ENCODE measurements at places on chromosomes 12 and 14. TPM values are rescaled to one million over a fixed set of nuclear protein-coding genes. Genes with fewer than 3 reads are reported as not detected.
A peak's percentile ranks its signal among the peaks of the same experiment; 100 is the strongest.

GRCh38 chr14:74349757-74350156 is 1.5 kb downstream of the VRTN start:
- peaks cover 12% of the 10 kb centered on the region for H3K4me1 ChIP-seq
- no peak overlapping the region for H3K4me3 ChIP-seq
- H3K27ac ChIP-seq = no peak overlapping the region
- DNase-seq = peak; percentile 66

DNA sequence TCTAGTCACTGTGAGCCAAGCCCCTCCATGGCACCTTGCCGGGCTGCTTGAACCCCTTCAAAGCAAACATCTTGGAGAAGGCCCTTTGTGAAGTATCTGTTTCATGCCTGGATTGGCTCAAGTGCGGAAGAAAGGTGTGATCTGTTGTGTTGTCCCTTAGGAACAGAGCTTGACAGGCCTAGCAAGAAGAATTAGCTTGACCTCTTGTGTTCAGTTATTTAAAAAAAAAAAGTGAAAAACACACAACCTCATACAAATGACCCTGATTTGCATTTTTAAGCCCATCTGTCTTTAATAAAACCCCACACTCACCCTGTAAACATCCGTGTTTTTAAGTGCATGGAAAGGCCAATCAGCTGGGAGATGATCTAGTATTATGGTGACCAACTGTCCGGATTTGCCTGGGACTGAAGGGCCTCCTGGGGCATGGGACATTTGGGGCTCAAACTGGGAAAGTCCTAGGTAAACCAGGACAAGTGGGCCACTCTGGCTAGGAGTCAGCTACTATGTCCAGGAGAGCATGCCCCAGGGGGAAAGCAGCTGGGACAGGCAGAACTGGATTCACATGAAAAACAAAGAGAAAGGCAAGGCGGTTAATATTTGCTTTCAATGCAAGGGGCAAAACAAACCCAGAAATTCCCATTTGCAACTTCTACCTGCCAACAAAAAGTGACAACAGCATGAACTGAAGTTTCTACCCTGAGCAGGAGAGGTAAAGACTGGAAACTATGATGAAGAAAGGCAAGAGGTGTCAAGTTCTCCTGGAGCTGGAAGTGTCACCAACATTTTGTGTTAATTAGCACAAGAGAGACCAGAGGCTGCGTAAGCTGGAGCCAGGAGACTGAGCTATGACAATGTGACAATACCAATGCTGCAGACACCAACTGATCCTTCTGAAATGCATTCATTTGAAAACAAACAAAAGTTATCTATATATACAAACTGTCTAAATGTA is 78.6 kb downstream of the CLMN start:
- no peaks in the 10 kb centered on the region for H3K27me3 ChIP-seq
- no peak overlapping the region for H3K4me3 ChIP-seq
- H3K36me3 ChIP-seq = no peaks in the 10 kb centered on the region

- peak; percentile 39 for DNase-seq
- no peaks in the 10 kb centered on the region for H3K27me3 ChIP-seq
- no peaks in the 10 kb centered on the region for H3K36me3 ChIP-seq
- H3K4me3 ChIP-seq = no peak overlapping the region
Observed at GRCh38 chr12:92224685-92225331, 79.2 kb upstream of the BTG1 start.

DNA sequence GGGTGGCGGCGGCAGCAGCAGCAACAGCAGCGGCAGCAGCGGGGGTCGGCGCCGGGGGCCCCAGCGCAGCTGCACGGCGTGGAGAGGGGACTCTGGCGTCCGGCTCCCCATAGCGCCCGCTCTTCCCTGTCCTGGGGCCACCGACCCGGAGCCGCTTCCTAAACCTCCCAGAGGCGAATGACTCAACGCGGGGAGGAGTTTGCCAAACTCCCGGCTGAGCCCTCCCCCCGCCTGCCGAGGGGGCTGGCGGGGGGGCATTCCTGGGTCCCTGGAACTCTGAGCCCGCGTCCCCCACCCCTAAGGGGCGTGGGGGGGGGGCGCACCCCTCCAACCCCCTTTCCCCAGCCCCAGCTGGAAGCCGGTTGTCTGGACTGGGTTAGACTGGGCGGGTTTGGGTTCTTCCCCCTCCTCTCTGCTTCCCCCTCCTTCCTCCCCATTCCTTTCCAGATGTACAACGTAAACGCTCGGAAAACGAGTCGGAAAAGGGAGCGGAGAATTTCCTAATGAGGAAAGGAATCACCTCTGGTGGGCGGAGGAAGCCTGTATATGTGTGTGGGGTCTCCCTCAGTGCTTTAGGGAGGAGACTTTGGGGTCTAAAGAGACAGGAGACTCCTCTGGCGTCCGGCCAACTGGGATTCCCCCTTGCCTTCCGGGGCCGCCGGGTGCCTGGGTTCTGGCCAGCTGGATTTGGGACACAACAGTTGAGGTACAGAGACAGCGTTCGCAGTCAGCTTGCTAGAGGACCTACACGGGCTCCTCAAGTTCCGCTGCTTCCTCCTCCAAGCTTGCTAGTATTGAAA is at the start of gene ITGA5:
TSS of gene ITGA5 (minus strand) at position 179 of the 800 bp plus-strand sequence. CDS start at position 111, 68 bp downstream.
- peak; percentile 84 for DNase-seq
- no peaks in the 10 kb centered on the region for H3K27me3 ChIP-seq
- no peaks in the 10 kb centered on the region for H3K36me3 ChIP-seq
- peaks cover 48% of the 10 kb centered on the region for H3K4me1 ChIP-seq
- peak within 1 kb of the TSS; percentile 82 for H3K4me3 ChIP-seq
- H3K27ac ChIP-seq = peak within 1 kb of the TSS; percentile 91

DNA sequence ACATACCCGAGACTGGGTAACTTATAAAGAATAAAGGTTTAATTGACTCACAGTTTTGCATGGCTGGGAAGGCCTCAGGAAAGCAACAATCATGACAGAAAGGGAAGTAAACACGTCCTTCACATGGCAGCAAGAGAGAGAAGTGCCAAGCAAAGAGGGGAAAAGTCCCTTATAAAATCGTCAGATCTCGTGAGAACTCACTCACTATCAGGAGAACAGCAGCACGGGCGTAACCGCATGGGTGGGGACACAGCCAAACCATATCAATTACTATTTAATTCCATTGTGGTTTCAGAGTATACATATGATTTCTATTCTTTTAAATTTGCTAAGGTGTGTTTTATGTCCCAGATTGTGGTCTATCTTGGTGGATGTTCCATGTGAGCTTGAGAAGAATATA is 117.9 kb downstream of the SCAF11 start:
- no peaks in the 10 kb centered on the region for H3K27me3 ChIP-seq
- peaks cover 82% of the 10 kb centered on the region for H3K36me3 ChIP-seq
- no peak overlapping the region for H3K27ac ChIP-seq
- DNase-seq = no peak
- H3K4me3 ChIP-seq = no peak overlapping the region
- no peaks in the 10 kb centered on the region for H3K4me1 ChIP-seq

DNA sequence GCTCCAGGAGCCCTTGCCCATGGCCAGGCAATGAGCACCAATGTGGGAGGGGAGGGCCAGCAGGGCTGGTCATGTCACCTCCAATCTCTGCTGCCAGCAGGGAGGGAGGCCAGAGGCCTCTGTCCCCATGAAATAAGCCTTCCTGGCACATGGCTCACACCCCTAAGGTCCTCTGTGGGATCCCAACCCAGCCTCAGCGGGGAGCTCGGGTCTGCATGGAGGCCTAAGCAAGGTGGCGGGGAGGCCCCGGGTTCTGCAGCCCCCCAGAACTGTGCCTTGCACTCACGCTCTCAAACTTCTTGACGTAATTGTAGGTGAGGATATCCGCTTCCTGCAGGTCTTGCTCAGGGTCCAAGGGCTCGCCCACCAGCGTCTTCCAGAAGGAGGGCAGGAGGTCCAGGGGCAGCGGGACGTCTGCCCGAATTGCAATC is 41.7 kb downstream of the TRAFD1 start:
- H3K4me3 ChIP-seq = no peak overlapping the region
- H3K27me3 ChIP-seq = no peaks in the 10 kb centered on the region
- no peak overlapping the region for H3K27ac ChIP-seq
- no peak for DNase-seq

DNA sequence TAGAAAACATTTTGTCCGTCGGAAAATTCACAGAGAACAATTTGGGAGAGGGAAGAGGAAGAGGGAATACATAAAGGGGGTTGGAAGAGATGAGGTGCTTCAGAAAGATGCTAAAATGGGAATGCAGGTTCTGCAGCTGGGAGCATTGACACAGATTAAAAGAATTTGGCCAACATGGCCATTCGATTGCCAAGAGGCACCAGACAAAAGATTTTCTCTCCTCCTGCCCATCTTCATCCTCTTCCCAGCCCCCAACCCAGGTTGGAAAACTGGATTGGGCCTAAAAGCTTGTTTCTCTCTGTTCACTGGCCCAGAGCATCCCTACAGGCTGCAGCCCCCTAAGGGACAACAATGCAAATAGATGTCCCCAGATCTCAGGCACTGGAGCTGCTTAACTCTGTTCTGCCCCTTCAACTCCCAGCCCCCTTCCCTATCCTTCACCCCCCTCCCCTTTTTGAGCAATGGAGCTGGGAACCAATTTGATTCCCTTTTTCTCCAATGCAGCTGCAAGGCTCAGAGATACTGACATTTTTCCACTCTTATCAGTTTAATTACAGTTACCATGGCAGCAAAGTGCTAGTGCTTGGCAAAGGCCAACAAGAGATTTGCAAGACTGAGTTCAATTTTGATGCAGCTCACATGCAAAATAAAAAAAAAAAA is 1.9 kb downstream of the LMO3 start:
- peaks cover 24% of the 10 kb centered on the region for H3K4me1 ChIP-seq
- peaks cover 25% of the 10 kb centered on the region for H3K27me3 ChIP-seq
- peak overlapping the region; percentile 40 for H3K4me3 ChIP-seq
- H3K36me3 ChIP-seq = no peaks in the 10 kb centered on the region
- H3K27ac ChIP-seq = no peak overlapping the region

HOXC10 gene
- total RNA-seq = not detected

KRT6C gene
- not detected for total RNA-seq

FUT8 gene
- 25.5 TPM for total RNA-seq

TMEM121 gene
- total RNA-seq = 2.2 TPM

FITM1 gene
- 80.5 TPM for total RNA-seq

HECTD1 gene
- total RNA-seq = 529 TPM

LALBA gene
- total RNA-seq = not detected
